ENCODE measurements at places on chromosomes 13 and 19.

GRCh38 chr13:98576200-98576945 is 534 bp downstream of the STK24 start:
- peak; percentile 34 for DNase-seq

- no peak for DNase-seq
These were observed 833.4 kb upstream of the ATXN8OS start for GRCh38 chr13:69274231-69274630.

DNA sequence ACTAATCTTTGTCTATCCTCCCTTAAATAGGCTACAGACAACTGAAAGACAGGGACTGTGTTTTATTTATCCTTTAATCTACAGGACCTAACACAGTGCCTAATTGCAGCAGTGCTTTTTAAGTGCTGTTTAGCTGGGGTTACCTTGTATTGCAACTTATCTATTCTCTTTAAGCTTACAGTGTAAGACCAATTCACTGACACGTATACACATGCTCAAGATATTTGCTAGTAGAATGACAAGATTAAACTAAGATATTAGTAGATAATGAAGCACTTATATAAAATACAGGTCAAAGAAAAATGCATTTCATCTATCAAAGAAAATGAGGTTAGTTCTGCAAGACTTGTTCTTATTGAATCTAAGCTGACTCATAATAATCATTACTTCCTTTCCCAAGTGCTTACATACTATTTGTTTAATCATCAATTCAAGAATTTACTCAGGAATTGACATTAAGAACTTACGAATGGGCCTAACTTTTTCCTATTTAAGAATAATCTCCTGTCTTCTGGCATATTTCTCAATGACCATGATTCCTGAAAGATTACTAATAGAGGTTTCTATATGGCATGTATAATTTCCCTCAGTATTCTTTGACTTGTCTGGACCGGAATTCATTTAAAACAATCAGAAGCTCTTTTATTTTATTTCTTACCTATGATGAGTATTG is 75.8 kb upstream of the MAB21L1 start:
- no peak for DNase-seq

DNA sequence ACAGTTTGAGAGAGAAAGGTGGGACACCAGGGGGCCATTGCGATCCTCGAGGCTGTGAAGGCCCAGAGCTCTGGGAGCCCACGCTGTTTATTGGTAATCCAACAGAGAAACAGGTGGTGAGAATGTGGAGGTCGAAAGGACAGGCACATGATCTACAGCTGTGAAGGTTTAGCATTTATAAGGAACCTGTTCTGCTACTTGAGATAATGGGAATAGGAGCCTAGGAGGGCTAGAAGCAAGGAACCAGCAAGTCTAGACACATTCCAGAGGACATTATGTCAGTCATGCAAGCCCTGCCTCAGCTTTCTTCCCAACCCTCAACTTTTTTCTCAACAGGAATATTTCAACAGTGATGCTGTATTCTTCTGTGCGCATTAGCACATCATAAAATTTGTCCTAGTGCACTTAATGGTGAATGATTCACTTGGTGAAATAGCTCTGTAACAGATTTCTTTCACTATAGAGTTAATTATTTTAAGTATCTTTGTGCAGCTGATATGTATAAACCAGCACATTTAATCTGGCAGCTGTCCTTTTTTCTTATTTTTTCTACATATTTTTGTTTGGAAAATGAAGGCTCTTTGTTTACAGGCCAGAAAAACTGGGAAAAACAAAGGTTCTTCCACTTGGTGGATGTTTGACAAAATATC is 25.4 kb downstream of the ZNF90 start:
- DNase-seq: no peak

DNA sequence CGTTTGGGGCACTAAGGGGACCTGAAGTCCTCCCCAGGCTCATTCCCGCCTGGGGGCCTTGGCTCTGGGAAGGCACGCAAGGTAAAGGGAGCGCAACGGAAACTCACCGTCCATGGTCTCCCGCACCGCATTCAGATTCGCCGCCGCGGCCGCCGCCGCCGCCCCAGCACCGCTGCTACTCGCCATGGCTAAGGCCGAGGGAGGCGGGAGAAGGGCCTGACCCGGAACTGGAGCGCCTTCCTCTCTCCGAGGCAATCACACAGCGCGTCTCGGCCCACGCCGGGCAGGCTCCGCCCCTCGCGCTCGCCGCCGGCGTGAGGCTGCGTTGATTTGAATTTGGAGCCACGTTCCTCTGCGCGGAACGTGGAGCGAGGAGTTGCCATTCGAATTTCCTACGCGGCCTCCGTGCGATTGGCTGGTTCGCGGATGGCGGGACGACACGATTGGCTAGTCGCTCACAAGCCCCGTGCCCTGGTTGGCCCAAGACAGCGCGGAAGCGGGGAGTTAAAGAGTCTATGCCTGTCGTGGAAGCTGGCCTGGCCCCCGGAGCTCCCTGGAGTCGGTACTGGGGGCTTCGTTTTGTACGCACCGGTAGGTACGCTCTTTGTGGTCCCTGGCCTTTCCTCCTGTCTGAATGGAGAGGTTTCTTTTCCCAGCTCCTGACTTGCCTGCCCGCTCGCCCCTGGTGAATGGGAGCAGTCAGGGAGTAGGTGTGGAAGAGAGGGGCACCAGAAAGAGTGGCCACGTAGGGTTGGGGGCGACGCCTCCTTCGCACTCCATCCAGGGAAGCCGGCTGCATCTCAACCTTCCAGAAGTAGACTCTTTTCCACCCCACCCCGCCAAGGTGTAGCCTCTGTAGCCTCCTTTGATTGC is at the start of the genes BORA and MZT1:
BORA (plus strand) TSS at position 507 of the 873 bp plus-strand sequence. CDS start 1,018 bp downstream, outside the sequence.
MZT1 (minus strand) TSS at position 213 of the 873 bp plus-strand sequence; CDS start at position 186, 27 bp downstream.
- DNase-seq: peak; percentile 97

- no peak for DNase-seq
These were observed 1059.8 kb downstream of the UQCRFS1 start for GRCh38 chr19:28153123-28153522.

- DNase-seq: no peak
These were observed 172.2 kb upstream of the SLC10A2 start for GRCh38 chr13:103238441-103238840.

DNA sequence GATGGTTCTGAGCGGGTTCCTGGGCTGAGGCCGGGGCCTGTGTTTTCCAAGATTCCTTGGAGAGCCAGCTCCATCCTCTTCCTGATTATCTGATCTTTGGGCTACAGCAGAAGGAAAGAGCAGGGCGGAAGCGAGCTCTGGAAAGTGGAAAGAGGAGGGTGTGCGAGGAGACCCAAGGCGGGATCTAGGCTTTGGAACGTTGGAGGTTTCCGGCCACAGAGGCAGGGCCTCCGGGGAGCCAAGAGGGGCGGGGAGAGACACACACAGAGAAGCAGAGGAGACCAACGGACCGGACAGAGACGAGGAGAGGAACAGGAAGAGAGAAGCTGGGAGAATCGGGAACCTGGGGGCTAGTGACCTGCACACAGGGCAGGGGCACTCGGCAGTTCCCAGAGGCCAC is at the start of gene CLEC11A:
CLEC11A (plus strand) TSS at position 296 of the 400 bp plus-strand sequence. CDS start 162 bp downstream, outside the sequence.
- DNase-seq: peak; percentile 91

- peak; percentile 25 for DNase-seq
These were observed 1.5 kb downstream of the AMER2 start for GRCh38 chr13:25170554-25171111.

- no peak for DNase-seq
These were observed 54.1 kb downstream of the MRPL57 start for GRCh38 chr13:21230516-21230915.

DNA sequence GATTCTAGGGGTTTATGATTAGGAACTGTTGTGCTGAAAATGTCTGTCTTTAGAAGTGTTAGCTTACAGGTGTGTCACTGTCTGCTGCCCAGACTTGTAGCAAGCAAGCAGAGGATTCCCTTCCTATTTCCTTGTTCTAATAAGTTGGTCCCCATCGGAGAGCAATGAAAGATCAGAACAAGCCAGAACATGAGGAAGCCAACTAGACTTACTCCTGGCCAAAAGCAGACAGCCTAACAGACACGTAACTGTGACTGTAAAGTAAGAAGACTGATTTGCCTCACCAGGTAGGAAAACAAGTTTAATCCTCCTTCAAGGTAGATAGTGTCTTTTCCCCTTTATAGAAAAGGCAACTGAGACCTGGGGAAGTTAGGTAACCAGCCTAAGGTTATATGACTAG is 12.5 kb downstream of the POLR1D start:
- DNase-seq: no peak

DNA sequence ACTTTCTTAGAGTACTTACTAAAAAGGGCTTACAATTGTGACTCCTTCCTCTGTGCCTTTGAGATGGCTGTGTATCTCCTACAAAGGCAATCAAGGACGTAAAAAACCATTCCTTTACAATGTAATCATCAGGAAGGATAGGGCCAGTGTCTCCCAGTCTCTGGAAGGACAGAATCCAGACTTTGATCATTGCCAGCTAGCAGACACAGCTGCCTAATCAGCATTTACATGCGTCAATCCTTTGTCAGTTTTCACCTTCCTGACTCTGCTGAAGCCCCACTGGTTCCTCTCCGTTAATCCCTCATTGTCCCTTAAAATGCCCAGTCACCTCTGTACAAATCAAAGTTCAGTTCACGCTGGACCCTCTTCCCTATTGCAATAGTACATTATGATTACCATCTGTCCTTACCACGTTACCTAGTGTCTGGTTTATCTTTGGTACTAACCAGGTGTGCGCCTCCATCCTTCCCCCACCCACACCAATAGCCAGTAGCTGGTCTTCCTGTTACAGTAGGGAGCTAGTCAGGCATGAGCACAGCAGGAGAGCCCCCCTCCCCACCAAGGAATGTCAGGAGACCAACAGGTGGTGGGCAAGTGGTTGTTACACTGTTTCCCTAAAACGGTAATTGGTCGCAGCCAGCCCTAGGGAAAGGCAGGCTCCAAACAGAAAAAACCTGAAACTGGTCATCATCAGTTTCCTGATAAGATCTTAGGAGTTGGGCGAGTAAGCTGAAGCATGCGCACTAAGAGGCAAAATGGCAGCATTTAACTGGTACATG is 49.7 kb downstream of the TGDS start:
- no peak for DNase-seq
